ENCODE measurements at places on chromosomes 7 and 10.

DNA sequence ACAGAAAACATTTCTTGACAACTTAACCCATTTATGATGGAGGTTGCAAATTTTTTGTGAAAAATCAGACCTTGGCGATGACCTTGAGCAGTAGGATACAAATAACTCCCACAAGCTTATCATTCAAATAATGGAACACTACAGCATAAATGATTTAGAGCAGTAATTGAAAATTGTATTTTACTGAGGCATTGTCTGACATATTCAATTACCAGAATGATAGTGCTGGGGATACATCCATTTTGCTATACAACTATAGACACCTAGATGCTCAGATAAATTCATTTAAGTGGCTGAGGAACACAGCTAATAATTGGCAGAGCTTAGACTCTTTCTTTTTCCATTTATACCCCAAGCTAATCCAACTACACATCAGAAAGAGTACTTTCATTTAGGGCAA is 18.9 kb downstream of the TWIST1 start:
- DNase-seq, result no peak

- no peak for DNase-seq
These were observed 73.2 kb upstream of the SHH start for GRCh38 chr7:155885167-155886155.

- peak; percentile 66 for DNase-seq
These were observed 131.2 kb downstream of the RALA start for GRCh38 chr7:39754326-39755120.

DNA sequence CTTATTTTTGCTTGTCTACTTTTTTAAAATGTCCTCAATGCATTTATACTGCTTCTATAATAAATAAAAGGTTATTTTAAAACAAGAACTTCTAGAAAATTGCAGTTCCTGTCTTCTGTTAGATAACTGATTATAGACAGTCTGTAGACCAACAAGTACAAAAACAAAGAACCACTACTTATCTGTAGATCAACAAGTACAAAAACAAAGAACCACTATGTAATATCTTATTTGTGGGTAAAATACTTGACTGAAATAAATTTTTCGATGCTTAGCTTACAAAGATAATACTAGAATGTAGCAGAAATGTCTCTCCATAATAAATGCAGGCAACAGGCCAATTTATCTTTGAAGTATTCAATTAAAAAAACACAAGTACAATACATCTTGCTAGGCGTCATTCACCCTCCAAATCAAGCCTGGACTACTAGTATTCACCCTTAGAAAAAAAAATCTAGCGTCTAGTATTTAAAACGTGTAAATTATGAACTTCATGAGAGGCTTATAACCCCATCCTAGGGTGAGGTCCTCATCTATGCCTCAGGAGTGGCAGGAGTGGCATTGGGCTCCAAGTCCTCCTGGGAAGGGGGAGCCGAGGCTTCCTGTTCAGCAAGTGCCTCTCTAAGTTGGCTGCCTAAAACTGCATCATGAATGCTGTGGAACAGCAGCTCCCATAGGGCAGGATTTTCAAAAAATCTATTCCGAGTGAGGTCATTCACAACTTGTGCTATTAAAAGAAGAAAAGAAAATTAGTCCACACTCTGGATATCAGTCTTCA is 26.6 kb downstream of the PSMC2 start:
- DNase-seq, result no peak

GRCh38 chr7:43461349-43462024 is 121.4 kb upstream of the STK17A start:
- DNase-seq, result no peak

DNA sequence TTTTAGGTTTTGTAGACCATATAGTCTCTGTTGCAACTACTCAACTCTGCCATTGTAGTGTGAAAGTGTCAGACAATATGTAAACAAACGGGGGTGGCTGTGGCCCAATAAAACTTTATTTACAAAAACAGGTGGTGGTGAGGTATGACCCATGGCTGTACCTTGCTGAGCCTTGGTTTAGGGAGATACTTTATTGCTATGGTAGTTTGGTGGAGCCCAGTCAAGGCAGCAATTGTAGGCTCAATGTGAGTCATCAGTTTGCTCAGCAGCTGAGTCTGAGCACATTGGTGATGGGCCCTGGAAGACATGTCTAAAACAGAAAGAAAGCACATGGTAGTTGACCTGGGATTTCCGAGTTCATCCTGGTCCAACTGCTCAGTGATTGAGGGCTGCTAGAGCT is 242.5 kb downstream of the REEP3 start:
- no peak for DNase-seq

- no peak for DNase-seq
These were observed 8.7 kb downstream of the ESYT2 start for GRCh38 chr7:158820656-158821055.

GRCh38 chr10:44628921-44629320 is 244.0 kb upstream of the CXCL12 start:
- peak; percentile 90 for DNase-seq

DNA sequence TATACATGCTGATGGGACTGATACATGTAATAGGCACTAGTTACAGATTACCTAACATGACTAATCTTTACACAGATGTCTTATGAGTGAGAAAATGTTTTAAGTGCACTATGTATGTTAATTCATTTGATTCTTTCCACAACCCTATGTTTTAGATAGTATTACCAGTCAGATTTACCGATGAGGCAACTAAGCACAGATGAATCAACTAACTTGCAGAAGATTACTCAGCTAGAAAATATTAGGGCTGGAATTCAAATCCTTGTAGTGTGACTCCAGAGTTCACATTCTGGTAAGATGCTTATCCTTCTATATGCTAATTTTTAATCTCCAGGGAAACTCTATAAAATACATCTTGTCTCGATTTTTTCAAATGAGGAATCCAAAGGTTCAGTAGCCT is 964.9 kb downstream of the REEP3 start:
- peak; percentile 39 for DNase-seq

GRCh38 chr10:49558190-49558589 is 19.3 kb upstream of the ERCC6 start:
- DNase-seq, result no peak

GRCh38 chr10:116429288-116429977 is 1.8 kb downstream of the PNLIPRP3 start:
- no peak for DNase-seq

DNA sequence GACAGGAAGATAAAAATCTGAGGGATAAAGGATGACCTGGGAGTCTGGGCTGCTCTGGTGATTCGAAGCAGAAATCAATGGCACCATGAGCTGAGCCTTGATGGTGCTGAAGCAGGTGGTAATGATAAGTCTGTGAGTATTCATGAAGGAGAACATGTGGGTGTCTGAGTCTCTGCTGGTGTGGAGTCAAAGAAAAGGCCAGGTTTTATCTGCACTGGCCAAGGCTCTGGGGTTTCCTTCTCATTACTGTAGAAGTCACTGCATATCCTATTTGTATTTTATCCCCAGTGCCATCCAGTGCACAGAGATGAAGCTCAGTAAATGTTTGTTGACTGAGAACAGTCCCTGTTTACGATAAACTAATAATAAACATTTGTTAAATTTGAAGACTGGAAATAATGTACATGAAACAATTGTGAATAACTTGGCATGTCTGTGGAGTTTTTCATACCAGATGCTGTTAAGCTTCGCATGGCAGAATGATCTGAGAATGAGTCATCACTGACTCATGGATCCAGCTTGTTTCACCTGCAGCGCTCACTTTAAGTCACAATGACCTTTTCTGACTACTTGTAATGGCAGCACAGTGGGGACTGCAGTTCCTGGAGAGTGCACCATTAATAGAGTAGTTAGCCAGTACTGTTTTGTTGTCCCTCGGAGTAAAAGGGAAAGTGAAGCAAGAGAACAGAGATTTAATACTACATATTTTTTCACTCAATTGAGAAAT is 538.5 kb downstream of the HTR7 start:
- DNase-seq, result peak; percentile 43

GRCh38 chr10:43343126-43343525 is 28.3 kb upstream of the FXYD4 start:
- no peak for DNase-seq

DNA sequence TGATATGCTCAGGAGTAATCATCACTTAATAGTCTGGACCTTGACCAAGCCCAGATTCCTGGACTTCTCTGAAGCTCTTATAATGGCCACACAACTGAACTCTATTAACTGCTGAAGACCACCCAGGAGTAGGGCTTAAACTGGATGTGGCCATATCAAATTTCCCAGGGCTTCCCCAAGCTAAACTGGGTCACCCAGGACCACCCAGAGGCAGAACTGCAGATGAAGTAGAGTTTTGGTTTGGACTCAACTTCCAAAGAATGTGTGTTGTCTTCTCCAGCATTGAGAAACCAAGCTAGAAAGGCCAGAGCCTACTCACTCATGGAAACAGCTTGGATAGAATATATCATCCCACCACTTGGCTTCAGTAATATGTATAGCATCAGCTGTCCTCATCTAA is 358.2 kb upstream of the MEOX2 start:
- no peak for DNase-seq

DNA sequence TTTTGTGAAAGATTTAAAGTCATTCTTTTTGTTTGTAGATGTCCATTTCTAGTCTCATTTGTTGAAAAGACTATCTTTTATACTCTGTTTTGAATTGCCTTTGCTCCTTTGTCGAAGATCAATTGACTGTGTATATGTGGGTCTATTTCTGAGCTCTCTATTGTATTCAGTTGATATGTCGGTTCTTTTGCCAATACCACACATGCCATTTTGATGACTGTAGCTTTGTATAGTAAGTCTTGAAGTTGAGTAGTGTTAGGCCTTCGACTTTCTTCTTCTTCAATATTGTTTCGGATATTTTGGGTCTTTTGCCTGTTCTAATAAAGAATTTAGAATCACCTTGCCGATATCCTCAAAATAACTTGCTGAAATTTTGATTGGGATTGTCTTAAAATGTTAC is 104.5 kb downstream of the CCSER2 start:
- no peak for DNase-seq

DNA sequence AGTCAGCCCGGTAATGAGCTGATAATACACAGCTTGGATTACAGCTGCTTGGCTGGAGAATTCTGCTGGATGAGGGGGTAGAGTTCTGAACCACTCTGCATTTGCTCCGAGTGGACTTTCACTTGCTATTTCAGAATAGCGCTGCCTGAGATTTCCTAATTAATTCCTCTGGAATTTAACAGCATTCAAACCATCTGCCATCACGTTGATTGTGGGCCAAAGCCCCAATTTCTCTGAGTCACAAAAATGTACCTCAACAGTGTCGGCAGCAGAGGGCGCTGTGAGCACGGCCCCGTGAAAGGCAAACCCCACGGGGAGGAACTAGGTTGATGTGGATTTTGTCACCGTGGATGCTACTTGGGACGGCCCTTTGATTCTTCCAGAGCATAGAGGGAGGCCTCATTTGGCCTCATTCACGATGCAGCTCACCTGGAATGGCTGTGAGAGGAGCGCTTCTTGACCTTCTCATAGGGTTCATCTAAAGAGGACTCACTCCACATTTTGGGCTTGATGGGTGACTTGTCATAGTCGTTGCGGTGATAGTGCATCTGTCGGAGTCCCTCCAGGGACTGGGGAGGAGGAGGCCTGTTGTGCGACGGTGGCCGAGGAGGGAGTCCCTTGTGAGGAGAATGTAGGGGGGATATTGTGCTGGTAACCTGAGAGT is 73.3 kb downstream of the PRPF18 start:
- DNase-seq, result peak; percentile 82

DNA sequence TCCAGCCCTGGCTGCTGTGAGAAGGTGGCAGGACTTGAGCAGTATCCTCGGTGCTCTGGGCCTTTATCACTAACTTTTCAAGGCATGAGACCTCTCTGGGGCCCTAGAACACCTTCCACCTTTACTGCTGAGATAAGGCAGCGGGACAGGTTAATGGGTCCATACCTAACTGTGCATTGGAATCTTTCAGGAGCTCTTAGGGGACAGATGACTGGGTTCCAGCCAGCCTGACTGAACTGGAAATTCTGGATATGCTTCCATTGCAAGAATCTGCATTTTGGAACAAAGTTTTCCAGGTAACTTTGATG is 73.0 kb downstream of the ATXN7L1 start:
- no peak for DNase-seq
